ENCODE measurements at places on chromosomes 2 and 18. TPM values are rescaled to one million over a fixed set of nuclear protein-coding genes. Genes with fewer than 3 reads are reported as not detected.

Gene UGT1A10
- not detected for total RNA-seq

DNA sequence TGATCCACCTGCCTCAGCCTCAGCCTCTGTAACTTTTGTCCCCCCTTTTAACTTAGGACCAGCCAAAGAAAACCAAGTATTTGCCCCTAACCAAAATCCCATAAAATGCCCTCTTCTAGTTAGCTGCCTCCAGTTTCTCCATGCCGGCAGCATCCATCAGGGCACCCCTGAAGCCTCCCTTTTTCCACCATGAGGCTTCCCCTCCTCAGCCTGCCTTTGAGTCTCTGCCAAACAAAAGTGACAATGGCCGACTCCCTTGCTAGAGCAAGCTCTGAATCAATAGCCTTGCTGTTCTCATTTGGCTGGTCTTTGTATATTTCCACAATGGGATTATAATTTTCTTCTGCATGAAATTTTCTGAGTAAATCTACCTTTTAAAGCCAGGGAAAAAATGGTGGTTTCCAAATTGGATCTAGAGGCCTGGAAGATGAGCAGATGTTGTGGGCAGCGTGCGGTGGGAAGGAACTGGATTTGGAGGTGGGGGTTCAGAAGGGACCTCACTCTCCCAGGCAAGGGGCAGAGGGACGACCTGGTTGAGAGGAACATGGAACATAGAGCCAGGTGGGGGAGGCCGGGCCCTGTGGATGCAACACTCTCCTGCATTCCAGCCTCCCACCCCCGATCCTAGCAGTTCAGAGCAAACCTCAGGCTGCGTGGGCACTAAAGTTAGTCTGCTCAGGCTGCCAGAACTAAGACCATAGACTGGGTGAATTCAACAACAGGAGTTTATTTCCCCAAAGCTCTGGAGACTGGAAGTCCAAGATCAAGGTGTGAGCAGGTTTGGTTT, 80.6 kb downstream of the HS6ST1 start:
- H3K4me3 ChIP-seq, result no peak overlapping the region
- H3K27me3 ChIP-seq, result peaks cover 2% of the 10 kb centered on the region
- DNase-seq, result no peak
- no peak overlapping the region for H3K27ac ChIP-seq

Gene HES6
- total RNA-seq, result 3.2 TPM

DNA sequence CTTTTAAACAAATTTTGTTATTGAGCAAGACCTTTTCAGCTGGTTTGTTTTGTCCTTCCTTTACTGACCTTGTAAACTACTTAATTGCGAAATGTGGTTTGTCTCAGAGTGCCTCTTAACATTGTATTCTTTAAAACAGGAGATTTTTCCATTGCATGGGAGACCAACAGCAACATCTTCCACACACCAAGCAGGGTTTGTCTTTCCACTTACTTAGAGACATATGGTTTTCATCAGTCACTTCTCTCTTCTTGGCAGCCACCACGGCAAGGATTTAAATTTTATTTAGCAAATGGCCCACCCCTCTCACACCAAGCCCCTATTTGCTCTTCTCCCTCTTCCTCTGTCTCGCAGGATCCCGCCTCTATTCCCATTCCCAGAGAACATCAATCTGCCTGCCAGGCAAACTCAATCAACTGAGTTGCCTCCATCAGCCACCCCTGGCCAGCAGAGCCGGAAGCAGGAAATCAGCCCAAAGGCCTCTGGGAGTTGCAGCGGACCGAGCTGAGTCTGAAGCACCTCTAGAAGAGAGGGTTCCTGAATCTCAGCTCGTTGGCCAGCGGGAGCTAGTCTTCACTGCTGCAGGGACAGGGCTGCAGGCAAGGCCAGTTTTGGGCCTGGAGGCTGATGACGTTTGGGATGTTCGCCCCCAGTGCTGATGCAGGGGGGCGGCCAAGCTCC, 11.3 kb upstream of the CIB4 start:
- H3K4me3 ChIP-seq, result no peak overlapping the region
- no peaks in the 10 kb centered on the region for H3K4me1 ChIP-seq
- no peaks in the 10 kb centered on the region for H3K36me3 ChIP-seq
- H3K27ac ChIP-seq, result no peak overlapping the region

Gene CRYBA2
- total RNA-seq, result not detected

Gene C2orf78
- total RNA-seq, result not detected

Gene NGEF
- not detected for total RNA-seq

- no peak for DNase-seq
- no peak overlapping the region for H3K27ac ChIP-seq
- H3K4me3 ChIP-seq, result no peak overlapping the region
- H3K27me3 ChIP-seq, result no peaks in the 10 kb centered on the region
These were observed 221.8 kb downstream of the FHOD3 start for GRCh38 chr18:36519358-36519757.

Gene NDUFS1
- total RNA-seq, result 58.9 TPM

GRCh38 chr2:24332791-24333540, 27.4 kb downstream of the ITSN2 start:
- H3K36me3 ChIP-seq, result peaks cover 6% of the 10 kb centered on the region
- DNase-seq, result no peak
- no peaks in the 10 kb centered on the region for H3K27me3 ChIP-seq
- H3K27ac ChIP-seq, result no peak overlapping the region
- no peak overlapping the region for H3K4me3 ChIP-seq

DNA sequence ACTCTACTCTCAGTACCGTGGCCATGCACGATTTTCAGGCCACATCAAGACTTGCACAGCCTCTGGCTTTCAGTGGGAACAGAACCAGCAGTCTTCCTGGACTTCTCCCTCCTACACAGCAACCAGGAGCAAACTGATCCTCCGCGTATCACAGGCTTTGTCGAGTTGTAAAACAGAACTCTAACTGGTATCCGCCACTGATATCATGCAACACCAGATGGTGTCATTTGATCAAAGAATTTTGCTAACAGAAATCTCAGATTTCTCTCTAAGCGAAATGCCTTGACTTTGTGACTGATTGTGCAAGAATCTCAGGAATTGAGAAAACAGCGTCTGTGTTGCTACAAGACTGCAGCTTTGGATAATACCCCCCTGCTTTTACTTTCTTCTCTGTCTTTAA, 85.7 kb downstream of the COPS8 start:
- no peak overlapping the region for H3K27ac ChIP-seq
- no peak for DNase-seq
- peaks cover 26% of the 10 kb centered on the region for H3K27me3 ChIP-seq

Gene CD226
- total RNA-seq, result 126 TPM

DNA sequence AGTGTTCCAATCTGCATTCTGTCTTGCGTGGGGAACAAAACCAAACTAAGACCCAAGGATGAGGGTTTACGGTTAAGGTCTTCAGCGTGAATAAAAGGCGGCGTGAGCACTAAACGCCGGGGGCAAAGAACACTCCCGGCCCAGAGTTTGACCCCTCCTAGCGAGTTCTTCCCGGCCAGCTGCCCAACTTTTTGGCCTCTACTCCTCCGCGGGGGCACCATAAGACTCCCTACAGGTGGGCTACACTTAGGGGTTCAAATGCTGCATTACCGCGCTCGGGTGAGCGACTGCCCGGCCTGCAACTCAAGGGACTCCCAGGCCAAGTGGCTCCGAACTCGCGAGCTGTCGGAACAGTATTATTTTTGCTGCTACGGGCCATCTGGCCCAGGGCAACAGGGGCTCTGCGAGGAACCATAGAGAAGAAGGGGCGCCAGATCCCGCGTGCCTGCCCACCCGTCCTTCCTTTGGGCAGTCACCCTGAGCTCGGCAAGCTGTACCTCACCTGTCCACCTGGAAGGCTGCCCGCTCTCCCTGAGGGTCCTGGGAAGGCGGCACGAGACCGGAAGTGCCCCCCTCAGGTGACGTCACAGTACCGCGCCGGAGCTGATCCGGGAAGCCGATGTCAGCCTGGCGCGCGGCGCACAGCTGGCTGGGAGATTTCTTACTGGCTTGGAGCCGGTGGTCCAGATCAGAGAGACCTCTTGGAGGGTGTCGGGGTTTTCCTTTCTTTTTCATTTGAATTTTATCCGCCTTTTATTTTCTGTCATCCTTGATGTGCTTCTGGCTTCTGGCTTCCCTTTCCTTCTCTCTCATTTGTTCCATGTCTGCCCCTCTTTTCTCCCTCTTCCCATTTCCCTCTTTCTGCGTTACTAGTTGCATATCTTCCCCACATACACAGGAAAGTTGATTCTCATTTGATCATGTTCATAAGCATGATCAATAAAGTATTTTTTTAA, at the start of gene LDAH:
LDAH (minus strand) TSS at position 567 of the 956 bp plus-strand sequence. CDS start 21,638 bp downstream, outside the sequence.
- peaks cover 27% of the 10 kb centered on the region for H3K4me1 ChIP-seq
- peaks cover 7% of the 10 kb centered on the region for H3K36me3 ChIP-seq
- peak; percentile 87 for DNase-seq
- H3K27me3 ChIP-seq, result peaks cover 7% of the 10 kb centered on the region
- peak within 1 kb of the TSS; percentile 95 for H3K4me3 ChIP-seq

GRCh38 chr2:65602603-65603235, 170.3 kb upstream of the SPRED2 start:
- H3K4me3 ChIP-seq, result no peak overlapping the region
- no peak for DNase-seq
- peaks cover 12% of the 10 kb centered on the region for H3K4me1 ChIP-seq
- H3K27me3 ChIP-seq, result peaks cover 2% of the 10 kb centered on the region

GRCh38 chr2:232438951-232439757, 16.8 kb upstream of the ALPI start:
- no peak overlapping the region for H3K4me3 ChIP-seq
- peak; percentile 38 for DNase-seq
- no peaks in the 10 kb centered on the region for H3K36me3 ChIP-seq
- no peak overlapping the region for H3K27ac ChIP-seq
- H3K4me1 ChIP-seq, result no peaks in the 10 kb centered on the region

Gene FAM237A
- total RNA-seq, result not detected

DNA sequence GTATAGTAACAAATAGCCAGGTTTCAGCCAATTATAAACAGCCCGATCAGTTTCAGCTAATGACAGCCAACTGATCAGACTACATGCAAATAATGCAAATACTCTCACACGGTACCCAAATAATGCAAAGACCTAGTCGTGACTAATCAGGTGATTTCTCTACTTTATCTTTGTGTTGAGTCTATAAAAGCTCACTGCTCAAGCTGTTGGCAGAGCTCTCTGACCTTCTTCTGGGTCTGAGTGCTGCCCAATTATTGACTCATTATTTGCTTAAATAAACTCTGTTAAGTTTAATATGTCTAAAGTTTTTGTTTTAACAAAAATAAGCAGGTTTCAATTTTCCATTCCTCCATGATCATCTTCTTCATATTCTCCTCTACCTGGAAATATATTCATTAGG, 1971.7 kb downstream of the SUCLG1 start:
- H3K4me1 ChIP-seq, result no peaks in the 10 kb centered on the region
- H3K36me3 ChIP-seq, result no peaks in the 10 kb centered on the region
- no peak overlapping the region for H3K27ac ChIP-seq
- DNase-seq, result no peak
- H3K4me3 ChIP-seq, result no peak overlapping the region

GRCh38 chr2:151051574-151052220, 210.0 kb downstream of the RBM43 start:
- no peak overlapping the region for H3K4me3 ChIP-seq
- peaks cover 4% of the 10 kb centered on the region for H3K27me3 ChIP-seq
- no peak overlapping the region for H3K27ac ChIP-seq
- DNase-seq, result peak; percentile 35

Gene DUSP11
- total RNA-seq, result 28.7 TPM

Gene DARS1
- total RNA-seq, result 90.8 TPM

GRCh38 chr18:63930773-63931354, 18.2 kb upstream of the HMSD start:
- H3K36me3 ChIP-seq, result no peaks in the 10 kb centered on the region
- H3K4me1 ChIP-seq, result no peaks in the 10 kb centered on the region
- H3K4me3 ChIP-seq, result no peak overlapping the region
- DNase-seq, result no peak
- H3K27me3 ChIP-seq, result peaks cover 38% of the 10 kb centered on the region

DNA sequence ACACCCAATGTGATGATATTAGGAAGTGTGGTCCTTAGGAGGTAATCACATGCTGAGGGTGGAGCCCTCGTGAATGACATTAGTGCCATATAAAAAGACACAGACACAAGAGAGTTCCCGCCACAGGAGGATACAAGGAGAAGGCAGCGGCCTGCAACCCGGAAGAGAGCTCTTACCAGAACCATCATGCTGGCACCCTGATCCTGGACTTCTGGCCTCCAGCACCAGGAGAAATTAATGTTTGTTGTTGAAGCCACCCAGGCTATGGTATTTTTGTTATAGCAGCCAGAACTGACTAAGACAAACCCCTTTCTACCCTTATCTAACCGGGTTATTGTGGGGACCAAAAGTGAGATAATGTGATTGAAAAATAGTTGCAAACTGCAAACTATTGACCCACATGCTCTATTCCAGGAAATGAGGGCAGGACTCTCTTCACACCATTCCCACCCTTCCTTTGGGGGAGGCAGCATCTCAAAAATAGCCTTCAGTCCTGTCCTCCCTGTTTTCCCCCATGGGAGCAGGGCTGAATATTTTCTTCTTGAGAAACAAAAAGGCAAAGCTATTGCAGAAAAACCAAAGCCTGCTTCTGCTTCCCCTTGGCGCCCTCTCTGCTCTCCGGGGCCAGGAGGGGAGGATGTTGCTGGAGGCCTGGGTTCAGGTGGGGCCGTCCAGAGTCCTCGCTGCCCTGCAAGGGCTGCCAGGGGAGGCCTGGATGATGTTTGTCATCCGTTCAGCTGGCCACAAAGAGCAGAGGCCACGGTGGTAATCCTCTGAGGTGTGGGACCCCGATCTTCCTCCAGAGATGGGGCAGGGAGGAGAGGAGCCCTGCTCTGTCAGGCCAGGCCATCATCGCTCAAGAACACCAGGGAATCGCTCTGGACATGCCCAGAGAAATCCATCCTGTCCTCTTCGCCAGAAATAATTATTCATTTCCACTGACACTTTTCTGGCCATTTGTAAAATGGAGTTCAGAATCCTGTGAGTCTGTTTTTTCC, 73.8 kb upstream of the HAAO start:
- H3K4me1 ChIP-seq, result no peaks in the 10 kb centered on the region
- peaks cover 5% of the 10 kb centered on the region for H3K36me3 ChIP-seq
- no peak for DNase-seq
- no peaks in the 10 kb centered on the region for H3K27me3 ChIP-seq
- H3K4me3 ChIP-seq, result no peak overlapping the region

- H3K27me3 ChIP-seq, result peaks cover 10% of the 10 kb centered on the region
- no peaks in the 10 kb centered on the region for H3K36me3 ChIP-seq
- no peak overlapping the region for H3K4me3 ChIP-seq
- DNase-seq, result no peak
These were observed 165.3 kb downstream of the NEDD4L start for GRCh38 chr18:58209326-58209725.

DNA sequence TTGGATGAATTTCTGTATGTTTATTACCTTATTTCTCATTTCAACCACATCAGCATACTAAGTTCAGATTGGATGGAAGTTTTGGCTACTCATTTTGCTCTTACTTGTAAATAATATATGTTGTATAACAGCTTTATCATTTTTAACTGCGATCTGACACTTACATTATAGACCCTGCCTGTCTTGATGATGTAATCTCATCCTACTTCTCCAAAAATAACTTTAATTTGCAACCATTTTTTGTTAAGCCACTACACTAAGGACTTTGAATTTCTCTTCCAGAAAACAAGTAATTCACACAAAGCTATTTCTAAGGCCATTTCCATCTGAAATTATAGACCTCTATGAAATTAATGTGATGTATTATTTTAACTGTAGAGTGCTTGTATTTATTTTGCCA, 240.7 kb downstream of the WDR7 start:
- H3K27me3 ChIP-seq, result no peaks in the 10 kb centered on the region
- H3K4me3 ChIP-seq, result no peak overlapping the region
- no peak for DNase-seq
- peaks cover 2% of the 10 kb centered on the region for H3K36me3 ChIP-seq
- H3K4me1 ChIP-seq, result no peaks in the 10 kb centered on the region
